ENCODE measurements at places on chromosomes 3 and 15. TPM values are rescaled to one million over a fixed set of nuclear protein-coding genes. Genes with fewer than 3 reads are reported as not detected.

- DNase-seq = no peak
Measured at GRCh38 chr3:9916346-9916733, 558 bp upstream of the IL17RC start.

DNA sequence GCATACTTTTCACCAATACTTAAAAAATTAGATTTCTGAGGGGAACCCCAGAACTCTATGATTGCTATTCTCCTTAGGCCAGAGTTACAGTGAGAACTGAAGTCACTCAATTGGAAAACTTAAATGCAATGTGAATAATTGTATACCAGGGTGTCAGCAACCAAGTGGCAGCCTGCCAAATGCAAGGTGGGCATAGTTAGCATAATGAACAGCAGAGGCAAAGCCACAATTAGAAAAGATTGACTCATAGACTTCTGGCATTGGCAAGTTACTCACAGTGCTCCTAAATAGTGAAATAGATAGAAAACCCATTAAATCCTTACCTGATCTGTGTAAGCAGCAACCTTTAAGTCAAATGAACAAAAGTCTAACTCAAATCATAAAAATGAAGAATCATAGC is 94.9 kb downstream of the BCHE start:
- DNase-seq = no peak

- no peak for DNase-seq
Measured at GRCh38 chr15:88834211-88834812, 31.1 kb downstream of the ACAN start.

The ZCWPW2 gene
- polyA plus RNA-seq = 2.6 TPM

The DISP2 gene
- polyA plus RNA-seq = 0.18 TPM

Data from left renal pelvis (tissue), 4 donors.